ENCODE measurements at places on chromosomes 2 and 18.
A peak's percentile ranks its signal among the peaks of the same experiment; 100 is the strongest.

DNA sequence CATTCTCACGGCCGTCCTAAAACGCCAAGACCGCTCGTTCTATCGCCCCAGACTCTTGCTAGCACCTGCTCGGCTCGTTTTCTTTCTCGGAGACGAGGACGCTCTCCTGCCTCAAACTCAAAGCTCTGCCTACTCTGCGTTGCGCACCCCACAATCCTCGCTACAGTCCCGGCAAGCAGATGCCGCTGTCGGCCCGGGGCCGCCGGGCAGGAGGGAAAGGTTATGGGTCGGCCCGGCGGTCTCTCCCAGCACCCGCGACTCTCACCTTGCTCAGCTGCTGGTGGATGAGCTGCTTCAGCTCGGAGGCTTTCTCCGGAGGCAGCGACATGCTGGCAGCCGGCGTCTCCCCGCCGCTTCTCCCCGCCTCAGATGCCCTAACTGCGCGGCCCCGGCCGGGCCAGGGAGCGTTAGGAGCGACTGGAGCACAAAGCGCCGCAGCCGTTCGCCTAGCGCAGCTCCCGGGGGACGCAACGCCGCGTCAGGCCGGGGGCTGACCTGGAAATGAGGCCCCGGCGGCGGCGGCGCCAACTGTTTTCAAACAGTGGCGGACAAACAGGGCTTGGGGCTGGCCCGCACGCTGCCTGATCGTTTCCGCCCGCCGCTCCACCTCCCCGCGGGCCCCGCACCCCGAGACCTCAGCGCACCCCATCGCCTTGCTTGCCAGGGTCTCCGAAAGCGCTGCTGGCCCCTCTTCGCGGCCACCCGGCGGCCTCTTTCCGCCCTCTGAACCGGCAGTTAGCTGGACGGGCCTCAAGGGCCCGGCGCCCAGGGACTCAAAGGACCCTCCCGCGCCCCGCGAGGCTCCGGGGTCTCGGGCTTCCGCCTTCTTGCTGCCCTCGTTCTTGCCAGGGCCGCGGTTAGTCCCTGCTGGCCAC lies at the start of the genes CEP76 and PSMG2:
Gene CEP76, minus strand, starts transcription at position 503 of the 875 bp plus-strand sequence. Its CDS starts 175 bp downstream, at position 328.
Gene PSMG2, plus strand, starts transcription at position 822 of the 875 bp plus-strand sequence. CDS start 66 bp downstream, outside the sequence.
- peak; percentile 94 for DNase-seq

GRCh38 chr18:54239601-54240000 lies 15.1 kb upstream of the MBD2 start:
- DNase-seq = no peak

GRCh38 chr2:202780514-202781021 lies 91.0 kb downstream of the ICA1L start:
- no peak for DNase-seq

DNA sequence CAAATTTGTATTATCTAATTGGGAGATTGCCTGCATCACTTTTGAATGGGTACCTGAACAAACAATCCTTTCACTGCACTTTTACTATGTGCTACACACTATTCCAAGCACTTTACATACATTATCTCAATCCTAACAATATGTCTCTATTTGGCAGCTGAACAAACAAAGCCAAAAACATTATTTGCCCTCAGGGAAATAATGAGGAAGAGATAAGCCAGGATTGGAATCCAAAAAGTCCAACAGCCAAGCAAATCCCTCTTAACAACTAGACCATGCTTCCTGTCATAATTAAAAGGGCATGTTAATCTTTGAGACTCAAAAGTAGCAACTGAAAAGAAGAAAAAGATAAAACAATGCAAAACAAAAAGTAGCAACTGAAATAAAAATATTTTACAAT lies 32.1 kb downstream of the RPRD1A start:
- DNase-seq = no peak

DNA sequence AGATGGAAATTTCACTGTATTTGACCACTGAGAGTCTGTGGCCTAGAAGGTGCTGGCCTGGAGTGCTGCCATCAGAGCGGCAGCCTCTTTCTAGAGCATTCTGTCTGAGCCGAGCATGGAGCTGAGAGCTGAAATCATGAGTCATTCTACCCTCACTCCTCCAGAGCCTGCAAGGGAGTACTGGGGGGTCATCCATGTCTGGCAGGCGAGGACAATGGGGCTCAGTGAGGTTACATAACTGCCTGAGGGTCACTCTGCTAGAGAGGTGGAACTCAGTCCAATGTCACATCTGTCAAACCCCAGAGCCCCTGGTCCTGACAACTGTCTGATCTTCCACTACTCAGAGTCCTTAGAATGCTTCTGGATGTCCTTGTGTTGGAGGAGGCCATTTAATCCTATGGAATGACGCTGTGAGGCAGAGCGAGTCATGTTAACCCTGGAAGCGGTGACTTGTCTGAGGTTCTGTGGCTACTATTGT lies 65.3 kb downstream of the HAUS1 start:
- DNase-seq = no peak

DNA sequence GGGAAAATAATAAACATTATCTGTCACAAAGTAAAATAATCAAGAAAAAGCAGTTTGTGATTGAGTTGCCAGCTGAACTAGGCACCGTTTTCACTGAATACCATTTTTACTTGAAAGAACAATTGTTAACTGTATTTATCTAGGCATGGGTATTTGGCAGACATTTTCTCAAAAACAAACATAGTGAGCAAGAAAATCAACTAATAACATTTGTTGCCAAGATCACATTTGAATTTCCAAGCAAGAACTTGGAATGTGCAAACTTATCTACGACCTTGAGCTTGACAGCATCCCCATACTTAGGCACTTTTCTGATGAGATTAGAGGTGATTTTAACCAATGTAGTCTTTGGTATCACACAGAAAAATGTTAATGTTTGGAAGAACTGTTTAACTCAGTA lies 16.7 kb downstream of the SS18 start:
- DNase-seq = no peak

- DNase-seq = no peak
These were observed 12.5 kb downstream of the KLHL29 start for GRCh38 chr2:23397478-23397877.

DNA sequence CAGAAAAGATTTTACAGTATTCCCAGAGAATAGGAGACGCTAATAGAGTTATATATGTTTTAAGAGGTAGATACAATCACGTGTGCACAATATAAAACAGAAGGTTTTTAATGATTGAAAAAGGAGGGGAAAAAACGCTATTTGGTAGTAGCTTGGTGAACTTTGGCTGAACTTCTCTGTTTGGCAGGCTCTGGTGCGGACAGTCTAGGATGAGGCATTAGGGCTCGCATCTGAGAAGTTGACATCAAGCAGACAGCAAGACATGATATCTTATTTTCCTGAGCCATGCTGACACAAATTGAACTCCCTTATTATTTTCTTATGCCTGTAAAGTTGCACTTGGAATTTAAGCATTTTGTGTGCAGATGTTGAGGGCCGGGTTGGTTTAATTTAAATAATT lies 176.6 kb downstream of the EN1 start:
- no peak for DNase-seq

DNA sequence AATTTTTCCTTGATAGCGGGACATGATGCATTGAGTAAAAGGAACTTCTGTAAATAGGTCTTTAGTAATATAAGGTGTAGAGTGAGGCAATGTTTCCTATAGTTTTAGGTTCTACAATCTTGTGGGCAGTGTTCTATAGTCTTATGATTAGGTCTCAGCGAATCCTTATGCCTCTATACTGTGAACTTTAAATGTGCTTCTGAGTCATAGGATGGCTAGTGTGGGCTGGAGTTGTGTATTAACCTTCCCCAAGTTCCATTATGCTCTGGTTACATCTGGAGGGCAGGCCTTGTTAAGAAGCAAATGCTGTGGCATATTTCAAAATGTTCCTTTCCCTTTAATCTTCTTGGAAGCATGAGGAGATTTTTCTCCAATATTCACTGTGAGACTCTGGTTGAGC lies 73.5 kb downstream of the ROCK2 start:
- DNase-seq = no peak

- DNase-seq = no peak
These were observed 202.8 kb upstream of the TWIST2 start for GRCh38 chr2:238645095-238645494.

GRCh38 chr2:128628206-128628605 lies 309.5 kb upstream of the HS6ST1 start:
- DNase-seq = no peak

DNA sequence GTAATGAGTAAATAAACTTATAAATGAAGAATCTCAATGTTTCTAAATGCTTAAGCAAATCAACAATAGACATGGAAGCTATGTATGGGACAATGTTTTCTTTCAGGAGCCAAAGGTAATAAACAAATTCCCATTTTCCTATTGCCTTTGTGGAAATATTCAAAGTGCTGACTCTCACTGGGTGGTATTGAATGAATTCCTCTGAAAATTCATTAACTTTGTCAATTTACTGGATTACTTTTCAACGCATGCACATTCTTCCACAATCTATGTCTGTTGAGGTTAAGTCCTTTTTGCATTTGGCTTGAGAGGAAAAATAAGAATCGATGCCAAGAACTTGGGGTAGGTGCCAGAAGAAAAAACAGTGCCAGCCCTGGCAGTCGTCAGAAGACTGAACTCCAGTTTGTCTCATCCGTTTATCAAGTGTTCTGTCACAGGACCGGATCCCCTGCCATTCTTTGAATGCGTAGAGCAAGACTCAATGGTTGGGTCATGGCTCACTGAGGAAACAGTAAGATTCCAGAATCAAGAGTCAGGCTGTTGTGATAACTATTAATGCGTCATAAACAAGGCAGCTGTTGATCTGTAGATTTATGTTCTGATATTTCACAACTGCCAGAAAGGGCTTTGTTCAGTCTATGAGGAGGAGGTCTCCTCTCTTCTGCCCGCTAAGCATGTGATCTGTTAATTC lies 133.3 kb downstream of the GFPT1 start:
- DNase-seq = no peak

DNA sequence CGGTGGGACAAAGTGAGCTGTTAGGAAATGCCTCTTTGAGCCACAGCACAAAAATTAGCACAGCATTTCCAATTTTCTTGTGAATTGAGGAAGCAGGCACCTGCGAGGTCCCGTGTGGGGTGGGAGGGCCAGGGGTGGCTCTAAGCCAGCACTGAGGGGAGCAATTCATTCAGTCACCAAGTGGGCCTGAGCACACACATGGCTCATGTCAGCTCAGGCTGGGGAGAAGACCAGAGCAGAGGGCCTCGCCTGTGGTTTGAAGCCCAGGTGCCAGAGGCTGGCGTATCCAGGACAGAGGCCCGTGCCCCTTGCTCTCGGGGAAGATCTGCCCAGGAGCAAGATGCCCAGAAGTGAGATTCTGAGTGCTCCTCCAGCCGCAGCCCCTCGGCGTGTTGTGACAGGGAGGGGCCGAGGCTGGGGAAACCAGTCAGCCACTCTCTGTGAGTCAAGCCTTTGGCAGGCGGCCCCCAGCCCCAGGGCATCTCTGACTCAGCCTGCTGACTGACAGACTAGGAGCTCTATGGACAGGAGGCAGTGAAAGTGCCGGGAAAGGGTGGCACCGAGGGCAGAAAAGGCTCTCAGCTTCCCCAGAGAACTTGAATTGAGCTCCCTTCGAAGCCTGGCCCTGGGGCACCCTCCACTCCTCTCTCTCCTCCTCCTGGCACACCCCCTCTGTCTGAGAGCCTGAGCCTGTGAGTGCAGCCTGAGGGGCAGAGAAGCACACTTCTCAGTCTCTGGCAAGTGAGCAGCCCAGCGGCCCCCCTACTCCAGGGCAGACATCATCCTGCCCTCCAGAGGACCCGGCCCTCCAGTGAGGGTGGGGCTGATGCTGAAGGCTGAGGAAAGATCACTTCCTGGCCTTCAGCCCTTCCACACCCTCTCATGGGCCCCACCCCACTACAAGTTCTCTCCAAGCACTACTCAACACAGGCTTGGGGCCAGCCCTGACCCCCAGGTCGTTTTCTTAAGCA lies 32.3 kb downstream of the CYP26B1 start:
- no peak for DNase-seq

DNA sequence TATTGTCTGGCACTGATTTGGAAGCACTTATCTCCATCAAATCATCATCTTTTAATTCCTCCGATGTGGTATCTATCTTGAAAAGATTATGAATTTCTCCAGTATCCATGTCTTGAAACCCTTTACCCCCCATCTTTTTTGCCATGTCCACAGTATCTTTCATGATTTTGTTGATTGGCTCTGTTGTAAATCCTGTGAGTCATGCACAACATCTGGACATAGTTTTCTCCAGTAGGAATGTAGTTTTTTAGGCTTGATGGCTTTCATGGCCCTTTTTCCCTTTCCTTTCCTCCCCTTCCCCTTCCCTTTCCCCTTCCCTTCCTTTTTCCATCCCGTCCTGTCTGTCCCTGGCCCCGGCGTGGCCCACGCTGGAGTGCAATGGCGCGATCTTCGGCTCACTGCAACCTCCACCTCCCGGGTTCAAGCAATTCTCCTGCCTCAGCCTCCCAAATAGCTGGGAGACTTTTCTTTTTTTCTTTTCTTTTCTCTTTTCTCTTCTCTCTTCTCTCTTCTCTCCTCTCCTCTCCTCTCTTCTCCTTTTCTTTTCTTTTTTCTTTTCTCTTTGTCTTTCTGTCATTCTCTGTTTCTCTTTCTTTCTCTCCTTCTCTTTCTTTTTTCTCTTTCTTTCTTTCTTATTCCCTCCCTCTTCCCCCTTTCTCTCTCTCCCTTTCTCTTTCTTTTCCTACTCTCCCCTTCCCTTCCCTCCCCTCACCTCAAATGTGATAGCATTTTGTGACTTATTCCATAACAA lies 18.4 kb upstream of the ZNF638 start:
- no peak for DNase-seq

DNA sequence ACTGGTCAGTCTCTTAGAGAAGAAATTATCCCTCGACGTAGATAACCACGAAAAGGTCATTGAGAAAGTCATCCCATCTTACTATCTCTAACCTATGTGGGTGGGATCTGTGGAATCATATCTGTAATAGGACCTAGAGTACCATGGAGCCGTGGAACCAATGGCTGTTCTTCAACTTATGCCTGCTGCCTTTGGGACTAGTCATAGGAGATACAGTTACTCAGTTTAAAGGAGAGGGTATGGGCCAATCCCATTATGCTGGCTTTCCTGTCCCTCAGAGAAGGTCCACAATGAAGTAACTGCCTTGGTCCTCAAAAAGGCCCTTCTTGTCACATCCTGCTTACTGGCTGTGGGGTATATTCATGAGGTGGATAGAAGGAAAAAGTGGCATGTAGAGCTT lies 77.5 kb downstream of the FEZ2 start:
- DNase-seq = no peak

DNA sequence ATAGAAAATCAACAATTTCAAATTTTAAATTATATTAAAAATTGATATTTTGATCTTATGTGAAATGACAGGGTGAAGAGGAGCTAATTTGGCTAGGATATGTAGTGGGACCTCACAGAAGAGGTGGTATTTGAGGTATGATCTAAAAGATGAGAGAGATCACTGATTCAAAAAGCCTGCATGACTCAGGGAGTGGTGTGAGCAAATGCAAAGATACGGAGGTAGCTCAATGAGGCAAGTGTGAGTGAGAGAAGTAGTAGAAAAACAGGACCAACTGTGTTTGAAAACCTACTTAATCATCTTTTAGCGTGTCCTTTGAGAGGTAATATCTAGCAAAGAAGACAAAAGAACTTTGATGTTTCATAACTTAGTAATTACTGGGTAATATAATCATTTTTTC lies 557.5 kb downstream of the DSC3 start:
- no peak for DNase-seq

GRCh38 chr2:239194731-239195317 lies 206.0 kb downstream of the HDAC4 start:
- DNase-seq = no peak

- no peak for DNase-seq
These were observed 23.3 kb downstream of the RAB31 start for GRCh38 chr18:9731380-9731779.
